Renal pelvis (tissue), 12 donors: ENCODE measurements at places on chromosomes 5 and 9.

GRCh38 chr5:143564417-143564816 lies 160.9 kb upstream of the NR3C1 start:
- no peak for DNase-seq

DNA sequence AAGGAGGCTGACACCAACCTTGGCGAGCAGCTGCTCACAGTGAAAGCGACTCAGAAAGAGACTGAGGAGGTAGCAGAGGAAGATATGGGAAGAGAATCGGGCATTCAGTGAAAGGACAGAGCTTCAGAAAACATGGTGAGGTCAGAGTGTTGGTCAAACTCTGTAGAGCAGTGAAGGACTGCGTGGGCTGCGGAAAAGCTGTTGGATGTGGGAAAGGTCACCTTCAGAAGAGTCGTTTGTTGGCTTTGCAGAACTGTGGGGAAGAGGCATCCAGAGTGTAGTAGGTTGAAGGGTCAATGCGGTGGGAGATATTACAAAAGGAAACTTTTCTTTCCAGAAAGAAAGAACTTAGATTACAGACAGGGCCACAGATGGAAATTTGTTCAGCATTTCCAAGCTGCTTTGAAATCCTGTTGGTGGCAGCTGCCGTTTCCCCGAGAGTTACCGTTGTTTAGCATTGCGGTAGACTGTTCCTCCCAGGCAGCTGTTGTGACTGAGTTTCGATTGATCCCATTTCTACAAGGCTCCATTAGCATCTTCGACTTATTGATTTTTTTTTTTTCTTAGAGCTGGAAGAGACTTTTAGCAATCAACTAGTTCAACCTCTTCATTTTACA lies 58.3 kb upstream of the AFAP1L1 start:
- no peak for DNase-seq

DNA sequence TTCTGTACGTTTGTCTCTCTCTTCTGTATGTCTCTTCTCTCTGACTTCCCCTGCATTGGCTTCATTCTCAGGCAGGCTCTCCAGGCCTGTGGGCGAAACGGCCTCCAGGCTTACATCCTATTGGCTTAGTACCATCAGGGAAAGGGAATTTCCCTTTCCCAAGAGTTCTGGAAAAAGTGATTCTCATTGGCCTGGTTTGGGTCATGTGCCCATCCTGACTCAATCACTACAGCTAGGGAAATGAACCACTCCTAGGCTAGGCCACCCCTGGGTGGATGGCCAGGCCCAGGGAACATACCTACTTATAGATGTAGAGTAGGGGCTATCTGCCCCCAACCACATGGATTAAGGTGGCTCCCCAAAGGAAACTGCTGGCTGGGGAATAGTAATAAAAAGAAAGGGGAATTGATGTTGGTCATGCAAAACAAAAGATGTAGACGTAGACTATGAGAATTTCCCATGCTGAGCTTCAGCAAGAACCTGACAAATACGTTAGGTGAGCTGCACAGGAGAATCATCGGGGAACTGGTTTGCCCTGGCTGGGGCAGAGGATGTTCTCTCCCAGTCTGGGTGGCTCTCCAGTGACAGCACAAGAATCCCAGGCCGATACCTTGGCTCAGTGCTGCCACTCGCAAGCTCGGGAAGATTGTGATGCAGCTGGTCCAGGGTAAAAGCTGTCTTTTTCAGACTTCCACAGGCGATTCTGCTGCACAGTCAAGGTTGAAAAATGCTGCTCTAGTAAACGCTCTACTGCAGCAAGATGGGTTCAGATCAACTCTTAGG lies 3.7 kb upstream of the EGR1 start:
- DNase-seq = no peak

DNA sequence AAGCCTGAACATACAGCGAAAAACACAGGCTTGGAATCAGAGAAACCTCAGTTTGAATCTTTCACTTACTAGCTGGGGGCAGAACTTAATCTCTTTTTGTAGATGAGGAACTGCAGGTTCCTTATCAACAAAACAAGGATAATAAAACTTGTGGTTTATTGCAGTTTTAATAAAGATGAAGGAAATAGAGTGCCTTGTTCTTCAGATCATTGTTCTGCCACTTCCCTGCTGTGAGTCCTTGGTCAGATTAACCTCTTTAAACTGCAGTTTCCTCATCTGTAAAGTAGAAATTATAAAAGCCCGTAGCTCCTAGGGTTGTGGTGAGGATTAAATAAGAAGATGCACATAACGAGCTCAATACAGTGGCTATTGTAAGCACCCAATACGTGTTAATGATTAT lies 57.4 kb downstream of the FEM1C start:
- DNase-seq = no peak

DNA sequence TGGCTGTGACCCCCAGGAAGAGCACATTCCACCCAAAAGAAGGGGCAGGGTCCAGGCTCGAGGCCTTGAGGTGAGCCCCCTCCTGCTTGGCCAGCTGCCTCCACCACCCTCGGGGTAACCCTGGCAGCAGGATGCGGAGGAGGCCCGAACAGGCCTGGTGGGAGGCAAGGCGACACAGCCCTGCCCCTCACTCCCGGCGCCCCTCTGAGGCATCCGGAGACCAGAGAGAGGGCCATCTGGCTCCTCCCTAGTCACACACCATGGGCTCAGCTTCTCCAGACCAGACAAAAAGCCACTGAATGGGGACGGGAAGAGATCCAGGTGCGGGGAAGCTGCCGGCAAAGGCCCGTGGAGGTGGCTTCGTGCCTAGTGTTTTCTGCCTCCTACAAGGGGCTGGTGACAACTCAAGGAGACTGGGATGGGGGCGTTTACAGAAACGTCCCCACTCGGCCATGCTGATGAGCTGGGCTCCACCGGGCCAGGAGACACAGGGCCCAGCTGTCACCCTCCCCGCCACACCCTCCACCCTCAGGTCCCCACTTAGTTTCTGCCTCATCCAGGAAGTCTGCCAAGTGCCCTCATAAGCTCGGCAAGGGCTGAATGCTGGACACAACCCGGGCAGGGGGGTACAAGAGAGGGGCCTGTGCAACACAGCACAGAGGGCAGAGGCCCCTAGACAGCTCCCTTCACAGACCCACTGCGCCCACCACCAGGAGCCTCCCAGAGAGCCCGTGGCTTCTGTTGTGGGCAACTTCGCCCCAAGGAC lies 41.9 kb downstream of the NACC2 start:
- peak; percentile 47 for DNase-seq

GRCh38 chr5:145340099-145340498 lies 495.0 kb downstream of the PRELID2 start:
- DNase-seq = no peak

GRCh38 chr9:101671567-101671966 lies 66.9 kb downstream of the GRIN3A start:
- DNase-seq = no peak

DNA sequence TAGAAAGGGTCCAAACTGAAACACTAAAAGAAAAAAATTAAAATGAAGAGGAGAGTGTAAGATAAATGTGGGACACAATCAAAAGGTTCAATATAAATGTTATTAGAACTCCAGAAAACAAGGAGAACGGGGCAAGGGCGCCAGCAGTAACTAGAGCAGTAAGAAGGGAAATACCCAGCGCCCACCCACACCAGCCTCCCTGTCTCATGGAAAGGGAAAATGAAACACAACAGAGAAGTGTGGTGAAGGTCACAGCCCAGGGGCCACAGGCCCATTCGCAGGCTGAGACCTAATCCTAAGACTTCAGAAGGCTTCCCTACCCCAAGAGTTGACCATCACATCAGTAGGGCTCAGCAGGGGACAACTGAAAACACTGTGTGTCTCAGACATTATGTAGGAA lies 45.8 kb upstream of the CLK4 start:
- no peak for DNase-seq

GRCh38 chr9:120257483-120257882 lies 322.5 kb downstream of the CDK5RAP2 start:
- no peak for DNase-seq

DNA sequence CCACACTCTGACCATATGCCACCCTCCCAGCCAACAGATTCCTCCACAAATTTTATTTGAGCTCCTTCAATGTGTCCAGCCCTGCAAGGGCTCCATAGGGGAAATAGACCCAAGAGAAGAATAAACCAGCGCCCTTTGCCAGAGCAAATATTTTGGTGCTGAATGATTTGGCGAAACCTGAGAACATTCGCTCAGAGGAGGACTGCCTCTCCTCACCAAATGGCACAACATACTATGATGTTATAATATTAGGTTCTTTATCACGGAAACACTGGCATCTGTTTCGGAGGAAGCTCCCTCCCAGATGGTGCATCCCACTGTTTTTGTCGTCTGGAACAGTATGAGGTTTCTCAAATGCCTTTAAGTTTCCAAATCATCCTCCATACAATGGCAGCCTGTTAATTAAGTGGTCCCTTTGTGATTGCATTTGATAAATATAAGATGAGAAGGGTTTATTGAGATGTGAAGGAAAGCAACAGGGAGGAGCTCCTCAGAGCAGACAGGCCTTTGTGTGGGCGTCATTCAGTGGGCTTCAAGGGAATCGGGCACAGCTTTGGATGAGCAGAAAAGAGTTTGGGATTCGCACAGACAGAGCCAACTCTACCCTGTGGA lies 139.1 kb upstream of the ADRA1B start:
- DNase-seq = no peak

DNA sequence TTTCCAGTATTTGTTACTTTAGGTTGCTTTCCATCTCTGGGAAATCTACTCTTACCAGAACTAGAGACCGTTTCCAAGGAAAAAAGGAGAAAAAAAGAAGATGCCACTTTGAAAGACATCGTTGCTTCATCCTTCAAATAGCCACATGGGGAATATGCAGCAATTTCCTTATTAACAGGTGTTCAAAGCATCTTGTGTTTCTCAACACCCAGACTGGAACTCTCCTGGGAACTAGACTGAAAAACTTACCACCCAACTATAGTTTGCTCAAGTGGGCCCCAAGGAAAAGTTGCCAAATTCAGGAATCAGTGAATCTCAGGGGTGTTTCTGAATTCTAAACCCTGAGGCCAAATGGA lies 80.0 kb upstream of the JAK2 start:
- no peak for DNase-seq

GRCh38 chr5:1913578-1913977 lies 30.9 kb upstream of the IRX4 start:
- DNase-seq = no peak

GRCh38 chr5:145991044-145991575 lies 54.7 kb downstream of the SH3RF2 start:
- DNase-seq = no peak

GRCh38 chr9:123438321-123438720 lies 82.3 kb downstream of the CRB2 start:
- DNase-seq = peak; percentile 33

- no peak for DNase-seq
These were observed 68.5 kb downstream of the PRLR start for GRCh38 chr5:35161652-35162273.

- DNase-seq = no peak
These were observed 18.6 kb upstream of the OLFM1 start for GRCh38 chr9:135068776-135069415.

DNA sequence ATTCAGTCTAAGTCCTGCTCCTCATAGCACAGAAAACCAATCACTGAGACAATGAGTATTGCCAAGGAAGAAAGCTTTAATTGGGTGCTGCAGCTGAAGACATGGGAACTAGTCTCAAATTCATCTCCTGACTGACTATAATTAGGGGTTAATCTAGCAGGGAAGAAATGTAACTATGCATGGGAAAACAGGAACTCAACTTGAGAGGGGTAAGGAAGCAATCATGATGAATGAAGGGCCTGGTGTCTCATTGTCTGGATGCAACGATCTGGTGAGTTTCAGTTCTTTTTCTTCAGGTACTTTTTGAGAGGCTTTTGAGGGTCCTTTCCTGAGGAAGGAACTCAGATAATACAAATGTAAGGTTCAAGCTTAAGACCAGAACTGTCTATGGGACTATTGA lies 24.0 kb upstream of the OCLN start:
- DNase-seq = no peak

- DNase-seq = peak; percentile 30
These were observed 715 bp downstream of the RC3H2 start for GRCh38 chr9:122904466-122904822.

DNA sequence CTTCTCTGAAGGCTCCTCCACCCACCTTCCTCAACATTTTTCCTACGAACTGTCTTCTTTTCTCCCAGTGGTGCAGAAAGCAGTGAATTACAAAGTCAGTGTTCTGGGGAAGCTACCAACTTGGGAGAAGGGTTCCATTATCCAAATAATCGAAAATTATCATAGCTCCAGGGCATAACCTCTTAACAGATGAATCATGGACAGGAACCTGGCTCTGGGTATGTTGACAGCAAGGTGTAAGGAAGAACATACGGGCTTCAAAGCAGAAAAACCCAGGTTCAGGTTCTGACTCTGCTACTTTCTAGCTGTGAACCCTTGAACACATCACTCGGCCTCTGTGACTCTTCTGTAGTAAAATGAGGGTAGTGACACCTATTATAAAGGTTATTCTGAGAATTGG lies 351.3 kb downstream of the ENC1 start:
- DNase-seq = no peak

DNA sequence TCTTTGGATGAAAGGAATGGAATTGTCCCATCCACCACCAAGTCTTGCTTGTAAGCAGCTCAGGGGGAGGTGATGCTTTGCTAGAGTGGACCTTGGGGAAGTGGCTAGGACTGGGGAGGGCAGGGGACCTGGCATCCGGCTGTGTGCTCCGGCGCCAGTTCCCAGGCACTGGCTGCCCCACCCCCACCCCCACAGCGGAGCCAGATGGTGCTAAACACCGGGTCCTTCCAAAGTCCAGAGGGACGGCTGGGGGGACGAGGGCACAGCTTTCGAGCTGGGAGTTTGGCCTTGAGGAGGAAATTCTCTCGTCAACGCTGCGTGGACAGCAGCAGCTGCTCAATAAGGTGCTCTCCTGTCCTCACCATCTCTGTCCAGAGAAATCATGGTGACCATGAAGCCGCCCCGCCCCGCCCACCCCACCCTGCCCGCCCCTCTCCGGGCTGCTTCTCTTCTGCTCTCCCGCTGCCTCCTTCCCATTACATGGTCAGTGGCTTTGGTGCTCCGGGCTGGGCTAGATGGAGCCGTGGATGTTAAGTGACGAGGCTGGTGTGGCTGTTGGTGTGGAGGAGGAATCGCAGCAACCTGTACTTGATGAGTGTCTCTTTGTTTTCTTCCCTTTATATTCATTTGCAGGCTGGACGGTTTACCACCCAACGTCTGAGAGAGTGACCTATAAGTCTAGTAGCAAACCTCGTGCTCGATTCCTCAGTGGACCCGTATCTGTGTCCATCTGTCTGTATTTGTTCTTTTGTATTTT lies 115.7 kb downstream of the WNK2 start:
- no peak for DNase-seq

DNA sequence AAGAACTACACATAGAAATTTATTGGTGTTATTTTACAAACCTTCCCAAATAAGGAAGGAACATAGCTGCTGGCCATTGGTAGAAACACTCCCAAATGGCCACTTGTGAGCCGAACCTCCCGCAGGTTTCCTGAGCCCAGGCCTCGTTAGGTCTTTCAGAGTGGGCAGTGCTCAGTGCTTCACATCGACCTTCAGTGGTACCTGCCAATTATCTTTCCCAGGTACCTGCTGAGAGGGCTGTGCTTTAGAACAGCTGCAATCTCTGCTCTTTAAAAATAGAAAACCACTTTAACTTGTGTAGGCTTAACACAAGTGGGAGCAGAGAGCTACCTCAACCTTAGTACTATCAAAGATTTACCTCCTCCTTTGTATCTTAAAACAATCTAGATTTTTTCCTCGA lies 334.1 kb downstream of the RFX3 start:
- no peak for DNase-seq

- no peak for DNase-seq
These were observed 66.2 kb downstream of the FOXD1 start for GRCh38 chr5:73382401-73382740.
